Activated CD8-positive, alpha-beta memory T cell treated with anti-CD3 and anti-CD28 coated beads for 4 hours (primary cell): ENCODE measurements at places on chromosomes 4 and X.

DNA sequence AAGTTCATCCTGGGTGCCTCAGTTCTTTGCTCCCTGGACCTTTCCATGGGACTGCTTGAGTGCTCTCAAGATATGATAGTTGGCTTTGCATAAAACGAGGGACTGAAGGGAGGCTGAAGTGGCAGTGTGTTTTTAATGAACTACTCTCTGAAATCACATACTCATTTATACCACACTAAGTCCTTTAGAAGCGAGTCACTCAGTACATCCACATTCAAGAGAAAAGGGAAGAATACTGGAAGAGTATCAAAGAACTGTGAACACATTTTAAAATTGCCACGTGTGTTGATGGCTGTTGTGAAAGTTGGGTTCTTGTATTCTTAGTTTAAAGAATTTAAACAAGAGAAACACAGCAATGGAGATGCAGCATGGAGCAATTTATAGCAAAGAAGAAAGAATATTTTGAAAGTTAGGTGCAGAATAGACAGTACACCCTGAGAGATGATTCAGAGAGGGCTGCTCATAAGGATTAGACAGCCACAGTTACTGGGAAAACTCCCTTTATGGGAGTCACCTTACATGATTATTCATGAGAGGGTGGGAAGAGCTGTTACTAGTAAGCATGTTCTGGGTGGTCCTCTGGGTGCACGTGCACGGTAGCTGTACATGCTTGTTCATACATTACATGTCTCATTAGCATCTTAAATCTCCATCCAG is 380.7 kb downstream of the ADGRL3 start:
- DNase-seq: no peak

DNA sequence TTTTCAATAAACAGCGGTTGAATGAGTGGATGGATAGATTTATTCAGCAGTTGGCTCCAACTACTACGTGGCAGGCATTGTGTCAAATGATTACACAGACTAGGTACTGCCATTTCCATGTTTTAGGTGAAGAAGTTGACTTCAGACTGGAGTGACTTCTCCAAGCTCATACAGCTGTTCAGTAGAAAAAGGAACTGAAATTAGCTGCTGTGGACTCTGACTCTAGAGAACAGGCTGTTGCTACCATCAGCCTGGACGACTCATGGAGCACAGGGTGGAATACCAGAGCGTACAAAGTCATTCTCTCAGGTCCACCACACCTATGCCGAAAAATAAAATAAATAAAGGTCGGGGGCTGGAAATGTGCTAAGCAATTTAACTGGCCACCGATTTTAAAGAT is 45.3 kb downstream of the TENM3 start:
- DNase-seq: no peak

- no peak for DNase-seq
Measured at GRCh38 chr4:107666134-107666533, 53.9 kb downstream of the PAPSS1 start.

DNA sequence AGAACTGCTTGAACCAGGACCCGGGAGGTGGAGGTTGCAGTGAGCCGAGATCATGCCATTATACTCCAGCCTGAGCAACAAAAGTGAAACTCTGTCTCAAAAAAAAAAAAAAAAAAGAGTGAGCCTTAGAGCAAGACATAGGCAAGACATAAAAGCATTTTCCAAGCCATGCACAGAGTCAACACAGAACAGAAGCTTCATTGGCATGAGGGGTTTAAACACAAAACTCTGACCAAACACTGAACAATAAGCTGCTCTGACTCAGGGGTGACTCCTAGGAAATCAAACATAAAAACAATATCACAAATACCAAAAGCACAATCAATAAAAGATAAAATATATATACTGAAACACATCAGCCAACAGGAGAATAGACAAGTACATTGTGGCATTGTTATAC is 136.8 kb downstream of the PLS3 start:
- DNase-seq: no peak

- no peak for DNase-seq
Measured at GRCh38 chr4:158314756-158315487, 104.6 kb downstream of the TMEM144 start.

DNA sequence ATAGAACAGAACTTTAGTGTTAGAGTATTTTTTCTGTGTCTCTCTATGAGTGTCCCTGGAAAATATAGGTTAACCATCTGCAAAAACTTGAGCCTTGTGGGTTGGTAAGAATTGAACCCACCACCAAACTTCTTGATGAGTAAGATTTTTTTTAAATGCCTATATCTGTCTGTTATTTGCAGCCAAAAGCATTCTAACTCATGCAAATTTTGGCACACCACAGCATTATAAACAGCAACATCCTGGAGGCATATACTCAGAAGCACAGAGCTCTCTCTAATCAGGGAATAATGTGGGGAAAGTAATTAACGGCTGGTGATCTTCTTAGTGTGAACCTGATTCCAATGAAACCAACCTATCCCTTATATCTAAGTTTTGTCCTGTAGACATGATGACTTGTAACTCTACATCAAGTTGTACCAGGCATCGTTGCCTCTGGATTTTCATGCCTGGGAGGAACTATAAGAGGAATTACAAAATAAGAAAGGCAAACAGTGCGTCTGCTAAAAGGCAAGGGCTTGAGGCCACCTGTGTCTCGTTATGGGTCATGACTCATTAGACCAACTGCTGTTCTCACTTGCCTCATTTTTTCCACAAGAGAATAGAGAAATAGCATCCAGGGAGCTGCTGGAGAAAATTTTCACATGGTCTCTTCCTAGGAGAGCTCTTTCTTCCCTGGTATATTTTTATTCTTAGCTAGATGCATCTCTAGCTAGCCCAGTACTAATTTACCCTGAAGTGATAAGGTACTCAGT is 202.4 kb downstream of the CHIC2 start:
- no peak for DNase-seq

- DNase-seq: no peak
Measured at GRCh38 chr4:36283912-36284465, 2.6 kb downstream of the DTHD1 start.
